ENCODE measurements at places on chromosomes 5 and 9.

GRCh38 chr5:133400831-133401351 is 211.4 kb downstream of the FSTL4 start:
- DNase-seq, result no peak

DNA sequence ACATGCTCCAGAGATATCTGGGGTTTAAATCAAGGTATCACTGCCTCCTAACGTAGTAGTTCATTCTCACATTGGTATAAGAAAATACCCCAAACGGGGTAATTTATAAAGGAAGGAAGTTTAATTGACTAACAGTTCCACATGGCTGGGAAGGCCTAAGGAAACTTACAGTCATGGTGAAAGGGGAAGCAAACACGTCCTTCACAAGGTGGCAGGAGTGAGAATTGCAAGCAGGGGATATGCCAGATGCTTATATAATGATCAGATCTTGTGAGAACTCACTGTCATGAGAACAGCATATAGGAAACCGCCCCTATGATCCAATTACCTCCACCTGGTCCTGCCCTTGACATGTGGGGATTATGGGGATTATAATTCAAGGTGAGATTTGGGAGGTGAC is 1280.2 kb upstream of the C9orf72 start:
- no peak for DNase-seq

DNA sequence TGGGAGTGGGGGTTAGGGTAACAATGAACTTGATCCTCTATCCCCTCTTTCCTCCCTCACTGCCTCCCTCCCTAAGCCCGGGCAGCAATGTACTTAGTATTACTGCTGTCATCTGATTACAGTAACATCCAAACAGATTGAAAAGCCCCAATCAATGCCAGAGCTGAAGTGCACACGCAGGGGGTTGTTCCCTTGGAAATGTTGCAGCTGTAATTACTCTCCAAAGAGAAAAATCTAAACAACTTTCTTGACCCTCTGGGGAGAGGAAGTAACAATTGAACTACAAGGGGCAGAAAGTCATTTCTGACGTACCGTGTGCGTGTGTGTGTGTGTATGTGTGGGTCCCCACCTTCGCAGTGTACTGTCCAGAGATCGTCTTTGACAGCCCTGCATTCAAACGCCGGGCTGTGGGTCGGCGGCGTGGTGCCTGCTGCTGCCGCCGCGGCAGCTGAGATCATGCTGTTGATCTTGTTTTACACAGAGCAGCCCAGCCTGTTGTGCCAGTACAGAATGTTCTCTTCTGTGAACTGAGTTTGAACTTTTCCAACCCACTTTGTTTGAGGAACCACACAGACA is 66.0 kb upstream of the KLF9 start:
- no peak for DNase-seq

DNA sequence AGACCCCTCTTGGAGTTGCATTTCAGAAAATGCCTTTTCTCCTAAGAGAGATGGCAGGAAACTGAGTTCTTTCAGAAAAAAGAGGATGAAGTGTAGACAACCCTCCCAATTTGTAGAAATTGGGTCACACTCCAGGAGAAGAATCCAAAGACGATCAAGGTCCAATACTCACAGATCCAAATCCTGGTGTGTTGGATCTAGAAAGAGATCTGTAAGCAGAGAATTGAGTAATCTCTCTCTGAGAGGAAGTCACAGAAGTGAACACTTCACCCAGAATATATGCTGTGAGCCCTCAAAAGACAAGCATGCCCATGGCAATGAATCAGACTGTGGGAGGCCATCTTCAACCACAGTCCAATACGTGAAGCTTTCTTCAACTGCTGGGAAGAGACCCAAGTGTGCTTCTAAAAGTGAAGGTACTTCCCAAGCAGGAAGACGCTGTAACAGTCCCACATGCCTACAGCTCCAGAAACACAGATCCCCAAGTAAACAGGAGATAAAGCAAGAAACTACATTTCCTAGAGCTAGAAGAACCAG is 182.7 kb downstream of the SMC2 start:
- no peak for DNase-seq

GRCh38 chr5:50697739-50698138 is 31.3 kb downstream of the PARP8 start:
- no peak for DNase-seq

- DNase-seq, result no peak
These were observed at the start of gene KCNIP1 for GRCh38 chr5:170503990-170504596. Gene KCNIP1 (plus strand): TSS chr5:170504020.

- no peak for DNase-seq
These were observed 135.9 kb upstream of the KLF4 start for GRCh38 chr9:107625383-107625984.

GRCh38 chr5:83253720-83254119 is 176.4 kb downstream of the XRCC4 start:
- no peak for DNase-seq

DNA sequence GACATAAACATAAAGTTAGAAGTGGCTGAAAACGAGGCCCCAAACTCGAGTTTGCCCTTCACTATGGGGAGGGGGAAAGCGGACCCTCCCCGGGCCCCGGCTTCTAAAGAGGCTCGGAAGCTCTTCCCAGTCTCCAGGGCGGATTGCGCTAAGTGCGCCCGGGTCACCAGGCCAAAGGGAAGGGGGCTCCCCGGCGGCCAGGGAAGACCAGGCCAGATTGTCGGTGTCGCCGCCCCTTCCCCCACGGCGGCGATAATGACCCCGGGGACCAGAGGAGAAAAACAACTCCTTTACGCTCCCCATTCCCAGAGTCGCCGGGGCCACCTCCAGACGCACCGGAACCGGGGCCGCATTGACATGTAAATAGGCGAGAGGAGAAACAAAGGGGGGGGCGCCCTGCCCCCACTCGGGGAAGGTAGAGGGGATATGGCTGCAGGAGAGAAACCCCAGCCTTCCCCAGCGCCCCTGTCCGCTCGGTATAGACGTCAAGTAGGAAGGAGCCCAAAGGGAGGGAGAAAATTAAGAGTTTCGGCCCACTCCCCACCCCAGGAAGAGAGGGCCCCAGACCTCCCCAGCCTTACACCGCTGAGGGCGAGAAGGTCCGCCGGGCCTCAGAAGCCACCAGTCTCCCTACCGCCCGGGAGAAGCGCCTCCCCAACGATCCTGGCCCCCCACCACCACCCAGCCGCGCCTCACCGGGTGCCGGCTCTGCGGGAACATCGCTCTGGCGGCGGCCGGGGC is 1.7 kb downstream of the TLE1 start:
- DNase-seq, result no peak

DNA sequence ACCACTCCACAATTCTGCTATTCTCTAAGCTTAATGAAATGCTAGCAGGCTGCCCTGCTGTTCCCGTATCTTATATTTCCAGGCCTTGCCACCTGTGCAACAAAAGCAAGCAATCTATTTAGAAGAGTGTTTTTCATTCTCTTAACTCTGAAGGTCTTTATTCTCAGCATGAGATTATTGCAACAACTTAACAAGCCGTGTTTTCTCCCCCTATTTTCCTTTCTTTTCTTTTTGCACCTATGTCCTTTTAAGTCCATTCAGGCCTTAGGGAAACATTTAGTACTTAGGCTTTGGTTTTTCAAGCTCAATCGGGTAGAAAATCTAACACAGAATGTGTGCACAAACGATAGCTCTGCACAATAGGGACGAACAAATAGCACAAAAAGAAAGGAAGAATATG is 89.6 kb upstream of the DMRTA1 start:
- no peak for DNase-seq

DNA sequence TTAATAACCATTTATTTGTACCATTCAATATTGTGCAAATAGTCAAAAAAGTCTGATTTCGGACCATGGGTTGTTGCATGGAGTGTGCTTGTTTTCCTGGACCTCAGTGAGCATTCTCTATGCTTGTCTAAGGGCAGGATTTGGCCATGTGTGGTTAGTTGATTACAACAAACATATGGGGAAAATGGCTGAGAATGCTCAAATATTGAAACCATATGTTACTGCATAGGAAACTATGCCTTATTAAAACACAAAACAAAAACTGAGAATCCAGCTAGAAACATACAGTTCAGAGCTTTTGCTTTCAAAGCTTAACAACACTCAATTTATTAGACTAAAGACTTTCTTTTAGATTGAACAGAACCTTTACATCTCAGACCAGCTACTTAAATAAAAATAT is 928.3 kb downstream of the NR2F1-AS1 start:
- no peak for DNase-seq

DNA sequence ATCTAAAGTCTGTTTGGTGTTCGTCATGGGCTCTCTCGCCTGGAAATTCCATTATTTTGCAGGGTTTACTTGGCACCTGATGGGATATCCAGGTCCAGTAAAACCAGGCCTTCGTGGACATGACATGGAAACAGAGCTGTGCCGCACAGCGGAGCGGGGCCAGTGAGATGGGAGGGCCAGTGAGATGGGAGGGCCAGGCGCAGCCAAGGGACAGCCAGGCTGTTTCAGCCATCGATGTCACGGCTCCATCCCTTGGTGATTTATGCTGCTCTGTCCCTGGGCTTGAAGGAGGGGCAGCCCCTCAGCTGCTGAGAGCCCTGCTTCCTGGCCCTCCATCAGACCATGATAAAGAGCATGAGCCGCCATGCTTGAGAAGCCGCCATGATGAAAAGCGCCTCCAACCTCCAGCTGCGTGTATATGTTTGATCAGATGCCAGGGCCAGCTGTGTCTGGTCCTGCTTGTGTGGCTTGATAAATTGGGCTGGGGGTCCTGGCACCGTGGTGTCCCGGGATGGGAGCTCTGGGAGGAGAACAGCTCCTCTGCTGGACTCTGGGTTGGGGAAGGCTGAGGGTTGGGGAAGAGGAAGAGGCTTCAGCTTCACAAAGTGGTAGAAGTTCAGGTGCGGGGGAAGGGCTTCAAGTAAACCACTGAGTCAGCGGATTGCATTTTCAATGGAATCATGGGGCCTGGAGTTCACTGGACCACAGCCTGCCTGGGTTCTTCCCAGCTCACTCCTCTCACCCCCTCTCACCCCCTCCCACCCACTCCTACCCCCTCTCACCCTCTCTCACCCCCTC is 6.1 kb upstream of the COL5A1 start:
- no peak for DNase-seq

GRCh38 chr9:72304538-72304937 is 60.5 kb downstream of the ZFAND5 start:
- DNase-seq, result no peak

GRCh38 chr9:95302479-95302878 is 15.0 kb downstream of the FANCC start:
- DNase-seq, result no peak

- no peak for DNase-seq
These were observed 396.2 kb upstream of the IRX4 start for GRCh38 chr5:2278825-2279456.

GRCh38 chr5:63959177-63959982 is 2.9 kb downstream of the HTR1A start:
- DNase-seq, result no peak

DNA sequence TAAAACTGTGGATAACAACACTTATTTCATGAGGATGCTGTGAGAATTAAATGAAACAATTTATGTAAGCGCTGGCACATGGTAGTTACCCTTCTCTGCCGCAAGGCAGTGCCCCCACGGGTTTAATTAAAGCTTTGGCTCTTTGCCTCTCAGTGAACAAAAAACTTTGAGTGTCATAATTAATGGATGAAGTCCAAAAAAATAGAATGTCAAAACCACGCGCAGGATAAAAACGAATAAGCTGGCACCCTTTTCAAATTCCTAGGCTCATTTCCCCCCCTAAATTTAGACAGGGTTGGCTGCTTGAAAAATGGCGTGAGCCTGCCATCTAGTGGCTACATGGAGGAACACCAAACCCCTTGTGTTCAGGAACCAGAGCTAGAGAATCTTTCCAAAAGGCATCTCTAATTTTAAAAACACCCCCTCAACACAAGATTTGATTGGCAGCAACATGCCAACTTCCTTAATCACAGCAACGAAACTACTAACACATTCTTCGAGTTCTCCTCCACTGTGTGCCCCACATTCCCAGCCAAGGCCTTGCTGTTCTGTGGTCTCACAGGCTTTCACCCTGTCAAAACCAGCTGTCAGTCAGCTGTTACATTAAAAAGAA is 29.0 kb upstream of the CCNG1 start:
- peak; percentile 18 for DNase-seq

DNA sequence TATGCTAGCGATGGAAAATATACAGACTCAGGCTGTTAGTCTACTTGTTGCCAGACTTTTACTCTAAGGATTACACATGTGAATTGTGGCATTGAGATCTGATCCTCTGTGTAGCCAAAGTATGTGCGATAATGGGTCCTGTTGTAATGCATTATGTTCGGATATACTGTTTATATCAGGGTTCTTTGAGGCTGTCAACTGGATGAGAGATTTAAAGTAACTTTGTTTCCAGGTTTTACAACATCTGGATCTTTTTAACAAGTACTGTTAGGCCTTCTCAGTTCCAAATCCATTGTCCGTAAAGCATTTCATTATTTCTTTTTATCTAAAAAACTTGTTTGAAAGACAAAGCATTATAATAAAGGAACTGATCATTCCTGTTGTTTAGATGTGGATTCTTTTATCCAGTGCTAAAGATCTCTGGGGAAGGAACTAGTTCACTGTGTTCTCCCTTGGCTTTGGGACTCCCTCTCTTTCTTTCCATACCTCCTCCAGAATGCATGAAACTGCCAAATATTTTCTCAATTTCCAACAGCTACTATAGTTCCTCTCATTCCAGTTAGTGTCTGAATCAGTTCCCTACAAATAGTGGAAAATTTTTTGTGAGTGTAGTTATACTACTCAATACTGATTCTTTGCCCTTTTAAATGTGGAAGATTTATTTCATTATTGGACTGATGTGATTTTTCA is 68.8 kb downstream of the HACD4 start:
- no peak for DNase-seq

GRCh38 chr5:34041247-34041972 is 1.6 kb downstream of the C1QTNF3 start:
- no peak for DNase-seq

DNA sequence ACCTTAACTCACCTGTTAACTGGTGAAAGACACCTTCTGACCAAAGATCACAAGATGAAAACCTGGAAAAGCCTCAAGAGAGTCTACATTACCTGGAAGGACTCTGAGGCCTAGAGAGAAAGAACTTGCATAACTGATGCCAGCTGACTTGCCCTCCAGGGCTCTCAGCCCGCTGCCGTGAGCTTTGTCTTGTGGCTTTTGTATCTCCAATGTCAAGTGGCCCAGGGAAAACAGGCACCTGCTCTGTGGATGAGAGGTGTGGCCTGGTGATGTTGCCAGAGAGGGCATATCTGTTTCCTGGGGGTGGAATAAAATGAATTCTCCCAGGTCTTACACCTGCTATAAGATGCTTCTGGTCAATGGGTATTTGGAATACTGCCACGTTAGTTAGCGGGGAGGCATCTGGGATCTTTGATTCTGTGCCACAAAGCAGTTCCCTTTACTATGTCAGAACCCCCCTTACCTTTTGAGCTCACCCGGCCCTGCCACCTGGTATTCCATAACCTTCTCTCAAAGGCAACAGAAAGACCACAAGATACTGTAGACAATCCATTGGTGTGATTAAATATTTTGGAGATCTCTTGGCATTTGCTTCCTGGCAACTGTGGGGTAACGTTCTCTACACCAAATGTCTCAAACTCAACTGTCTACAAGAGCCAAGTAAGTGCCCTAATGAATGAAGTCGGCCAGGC is 54.9 kb upstream of the N4BP3 start:
- DNase-seq, result no peak

Data from activated T-helper 1 cell treated with Interleukin-2 at 50 U/mL for 16 hours (primary cell).